ENCODE measurements at places on chromosomes 16 and 17.

DNA sequence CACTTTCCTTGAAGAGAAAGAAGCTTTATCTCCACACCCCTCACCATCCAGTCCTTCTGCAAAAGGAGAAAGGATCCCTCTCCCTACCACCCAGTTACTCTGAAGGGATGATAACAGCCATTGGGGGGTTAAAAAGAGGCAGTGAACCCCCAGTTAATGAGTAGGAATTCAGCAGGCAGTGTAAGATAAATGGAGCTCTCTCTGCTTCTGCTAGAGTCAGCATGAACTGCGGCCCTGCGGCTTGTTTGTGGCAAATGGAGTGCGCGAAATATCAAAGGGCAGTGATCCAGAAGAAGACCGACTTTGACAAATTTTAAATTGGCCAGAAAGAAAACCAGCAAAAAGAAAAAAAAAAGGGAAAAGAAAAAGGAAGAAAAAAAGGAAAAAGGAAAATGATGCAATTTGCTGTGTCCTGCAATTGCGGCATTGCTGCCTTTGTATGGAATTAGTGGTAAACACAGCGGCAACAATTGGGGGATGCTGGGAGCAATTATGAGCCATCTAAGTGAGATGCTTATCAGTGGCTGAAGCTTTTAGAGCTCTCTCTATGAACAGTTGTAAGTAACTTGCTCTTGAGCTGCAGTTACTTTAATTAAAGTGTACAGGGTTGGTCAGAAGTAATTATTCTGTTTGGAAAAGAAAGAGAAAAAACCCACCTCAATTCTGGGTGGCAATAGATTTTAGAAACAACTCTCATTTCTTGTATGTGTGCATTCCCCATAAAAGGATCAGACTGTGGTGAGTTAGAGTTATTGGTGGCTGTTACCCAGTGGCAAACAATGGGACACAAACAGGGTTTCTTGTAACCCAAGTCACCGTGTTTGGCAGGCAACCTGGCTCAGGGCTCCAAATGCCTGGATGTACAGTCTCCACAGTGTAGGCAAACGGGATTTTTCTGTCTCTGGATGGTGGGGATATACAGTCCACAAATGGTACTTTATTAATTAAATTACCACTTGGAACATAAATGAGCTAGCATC, 161.3 kb downstream of the AATF start:
- DNase-seq: no peak

- DNase-seq: no peak
Measured at GRCh38 chr16:88818575-88818874, 6.8 kb upstream of the APRT start.

GRCh38 chr16:51982715-51983680, 563.9 kb downstream of the TOX3 start:
- peak; percentile 72 for DNase-seq

DNA sequence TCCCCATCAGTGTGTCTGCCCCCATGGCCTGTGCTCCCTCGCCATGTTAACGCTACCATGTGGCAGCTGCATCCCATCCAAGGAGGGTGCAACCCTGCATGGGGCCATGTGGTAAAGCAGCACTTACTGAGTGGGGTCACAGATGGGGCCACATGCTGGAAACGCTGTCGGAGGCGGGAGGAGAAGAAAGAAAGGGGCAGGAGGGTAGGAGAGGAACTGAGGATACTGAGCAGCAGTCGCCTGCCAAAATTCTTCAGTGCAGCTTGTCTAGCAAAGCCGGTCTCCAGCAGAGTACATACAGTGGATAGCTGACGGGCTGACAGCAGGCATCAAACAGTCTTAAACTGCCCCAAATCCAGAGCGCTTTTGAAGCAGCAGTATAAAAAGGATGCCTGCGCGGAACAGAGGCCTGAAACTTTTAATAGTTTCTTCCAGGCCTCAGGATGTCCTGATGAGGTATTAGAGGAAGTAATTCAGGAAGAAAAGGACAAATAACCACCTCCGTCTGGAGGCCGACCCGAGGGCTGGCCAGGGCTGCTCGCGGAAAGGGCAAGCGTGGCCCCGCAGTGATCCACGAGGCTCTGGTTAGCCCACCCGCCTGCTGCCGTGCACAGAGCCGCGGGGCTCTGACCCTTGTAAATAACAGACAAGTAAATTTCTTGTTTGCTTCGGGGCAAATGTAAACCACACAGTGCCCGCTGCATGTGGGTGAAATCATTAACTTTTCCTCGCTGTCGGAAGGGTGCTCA, 149.0 kb downstream of the CCDC182 start:
- DNase-seq: no peak

GRCh38 chr17:75524970-75525805, at the start of gene LLGL2:
Gene LLGL2, plus strand, starts transcription at chr17:75525697. Its CDS starts 17,730 bp downstream, at chr17:75543427.
- peak; percentile 31 for DNase-seq

DNA sequence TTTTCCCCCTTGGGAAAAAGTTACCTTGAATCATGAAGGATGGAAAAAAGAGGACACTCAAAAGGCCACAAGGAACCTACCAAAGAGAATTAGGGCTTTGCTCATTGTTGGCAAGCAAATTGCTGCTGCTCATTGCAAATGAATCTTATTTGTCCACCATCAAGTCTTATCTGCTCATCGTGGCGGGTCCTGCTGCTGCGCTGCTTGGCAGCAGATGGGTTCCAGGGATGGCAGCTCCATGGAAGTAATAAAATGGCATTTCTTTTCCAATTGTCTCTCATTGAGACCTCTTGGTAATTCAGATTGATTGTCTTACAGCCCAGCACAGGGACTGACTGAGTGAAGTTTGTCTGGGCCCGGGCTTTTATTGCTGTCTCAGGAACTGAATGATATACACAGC, 118.7 kb downstream of the MRM1 start:
- DNase-seq: no peak

DNA sequence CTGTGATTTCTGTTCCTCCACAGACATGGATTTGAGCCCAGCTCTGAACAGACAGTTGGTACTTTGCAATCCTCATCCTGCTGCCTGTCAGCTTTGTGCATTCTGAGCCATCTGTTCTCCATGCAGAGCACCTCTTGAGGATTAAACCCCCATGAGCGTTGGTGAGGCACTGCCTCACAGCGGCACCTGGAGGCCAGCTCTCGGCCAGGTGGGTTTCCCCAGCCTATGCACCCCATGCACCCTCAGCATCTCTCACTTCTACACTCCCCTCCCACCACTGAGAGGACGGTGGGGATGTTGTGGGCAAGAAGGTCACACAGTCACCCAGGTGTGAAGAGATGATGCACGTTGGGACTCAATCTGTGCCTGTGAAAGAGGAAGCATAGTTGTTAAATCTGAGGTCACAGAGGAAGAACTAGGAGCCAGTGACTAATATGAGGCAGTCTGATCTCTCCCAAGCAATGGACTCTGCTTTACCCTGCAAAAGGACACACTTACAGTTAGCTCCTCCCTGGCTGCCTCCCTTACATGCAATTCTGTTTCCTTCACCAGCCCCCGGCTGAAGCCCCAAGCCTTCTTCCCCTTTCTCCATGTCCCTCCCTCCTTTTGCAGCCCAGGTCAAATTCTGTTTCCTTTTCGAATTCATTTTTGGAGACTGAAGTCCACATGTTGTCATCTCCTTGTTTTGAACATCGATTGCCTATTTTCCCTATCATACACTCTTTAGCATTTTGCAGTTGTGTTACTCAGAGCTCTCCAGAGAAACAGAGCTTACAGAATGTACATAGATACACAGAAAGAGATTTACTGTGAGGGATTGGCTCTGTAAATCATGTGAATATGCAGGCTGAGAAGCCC, 58.5 kb downstream of the HS3ST3B1 start:
- no peak for DNase-seq

DNA sequence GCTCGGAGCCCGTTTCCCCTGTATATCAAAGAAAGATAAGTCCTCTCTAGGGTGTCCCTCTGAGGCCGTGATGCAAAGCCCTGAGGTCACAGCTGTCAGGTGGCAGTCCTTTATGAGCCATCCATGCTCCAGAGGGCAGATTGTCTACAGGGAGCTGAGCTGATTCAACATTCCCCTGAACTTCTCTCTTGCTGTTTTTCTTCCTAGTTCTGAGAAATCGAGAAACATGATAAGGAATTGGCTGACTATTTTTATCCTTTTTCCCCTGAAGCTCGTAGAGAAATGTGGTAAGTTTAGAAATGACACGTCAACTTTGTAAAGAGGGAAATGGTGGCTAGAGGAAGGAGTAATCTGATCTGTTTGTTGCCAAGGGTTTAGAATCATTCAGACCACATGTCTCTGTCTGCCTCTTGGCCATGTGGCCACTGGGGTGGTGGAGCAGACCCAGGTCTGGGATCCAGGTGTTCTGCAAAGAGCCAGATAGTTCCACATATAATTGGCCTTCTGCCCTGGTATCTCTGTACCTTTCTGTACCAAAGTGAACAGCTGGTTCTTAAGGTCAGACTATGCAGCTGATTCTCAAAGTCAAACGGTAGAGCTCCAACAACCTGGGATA, 3.5 kb downstream of the CTNS start:
- DNase-seq: peak; percentile 85

- peak; percentile 19 for DNase-seq
Measured at GRCh38 chr17:56908001-56908542, 5.8 kb downstream of the TRIM25 start.

GRCh38 chr16:67129422-67129821, 19.7 kb downstream of the PHAF1 start:
- no peak for DNase-seq

DNA sequence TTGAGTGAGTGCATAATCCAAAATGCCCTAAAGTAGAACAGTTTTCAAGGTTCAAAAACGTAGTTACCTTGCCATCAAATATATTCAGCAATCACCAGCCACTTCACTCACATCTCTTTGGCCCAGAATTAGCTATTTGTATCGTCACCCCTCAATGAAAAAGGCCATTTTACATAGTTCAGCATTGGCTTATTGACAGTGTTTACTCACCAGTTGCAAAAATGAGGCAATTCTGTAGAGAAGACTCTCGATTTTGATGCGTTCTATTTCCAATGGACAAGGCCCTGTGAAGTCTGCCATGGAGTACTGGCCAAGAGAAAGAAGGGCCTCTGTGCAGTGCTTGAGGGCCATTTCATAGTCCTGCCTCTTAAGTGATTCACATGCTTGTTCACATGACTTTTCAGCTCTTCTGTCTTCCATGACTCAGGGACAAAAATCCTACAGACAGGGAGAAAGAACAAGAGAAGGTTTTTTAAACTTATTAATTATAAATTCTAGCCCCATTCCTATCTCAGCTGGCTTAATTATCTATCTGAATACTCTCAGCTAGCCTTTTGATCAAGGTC, 26.5 kb downstream of the HELZ start:
- DNase-seq: peak; percentile 81

- no peak for DNase-seq
Measured at GRCh38 chr16:50386139-50386538, 17.4 kb upstream of the BRD7 start.

GRCh38 chr16:12432136-12432535, 371.6 kb downstream of the CPPED1 start:
- no peak for DNase-seq

DNA sequence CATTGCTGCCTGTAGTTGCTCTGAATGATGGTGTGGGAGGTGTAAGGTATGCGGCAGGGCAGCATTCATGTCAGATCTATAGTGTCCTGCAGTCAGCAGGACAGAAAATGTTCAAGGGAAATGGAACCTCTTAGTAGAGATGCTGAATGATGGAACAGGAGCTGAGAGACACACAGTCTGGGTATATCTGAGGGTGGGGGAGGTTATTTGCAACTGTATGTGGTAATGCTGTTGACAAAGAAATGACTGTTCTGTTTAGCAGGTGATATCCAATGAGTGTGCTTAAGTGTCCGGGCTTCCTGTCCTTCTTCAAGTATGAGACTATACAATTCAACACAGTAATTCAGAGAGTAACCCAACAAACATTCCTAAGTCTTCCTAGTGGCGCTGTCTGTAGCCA, 46.6 kb downstream of the STH start:
- DNase-seq: peak; percentile 27

DNA sequence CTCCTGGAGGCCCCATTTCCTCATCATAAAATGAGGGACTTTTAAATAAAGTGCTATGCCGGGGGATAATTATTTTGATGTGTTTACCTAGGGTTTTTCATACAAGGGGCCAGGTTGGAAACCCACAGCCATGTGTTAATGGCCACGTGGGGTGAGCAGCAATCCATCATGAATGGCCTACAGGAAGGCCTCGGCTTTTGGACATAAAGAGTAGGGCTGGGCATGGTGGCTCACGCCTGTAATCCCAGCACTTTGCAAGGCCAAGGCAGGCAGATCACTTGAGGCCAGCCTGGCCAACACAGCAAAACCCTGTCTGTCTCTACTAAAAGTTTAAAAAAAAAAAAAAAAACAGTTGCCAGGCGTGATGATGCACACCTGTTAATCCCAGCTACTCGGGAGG, 40.3 kb downstream of the MEAK7 start:
- DNase-seq: no peak

- no peak for DNase-seq
Measured at GRCh38 chr16:50992350-50993032, 158.6 kb downstream of the SALL1 start.

DNA sequence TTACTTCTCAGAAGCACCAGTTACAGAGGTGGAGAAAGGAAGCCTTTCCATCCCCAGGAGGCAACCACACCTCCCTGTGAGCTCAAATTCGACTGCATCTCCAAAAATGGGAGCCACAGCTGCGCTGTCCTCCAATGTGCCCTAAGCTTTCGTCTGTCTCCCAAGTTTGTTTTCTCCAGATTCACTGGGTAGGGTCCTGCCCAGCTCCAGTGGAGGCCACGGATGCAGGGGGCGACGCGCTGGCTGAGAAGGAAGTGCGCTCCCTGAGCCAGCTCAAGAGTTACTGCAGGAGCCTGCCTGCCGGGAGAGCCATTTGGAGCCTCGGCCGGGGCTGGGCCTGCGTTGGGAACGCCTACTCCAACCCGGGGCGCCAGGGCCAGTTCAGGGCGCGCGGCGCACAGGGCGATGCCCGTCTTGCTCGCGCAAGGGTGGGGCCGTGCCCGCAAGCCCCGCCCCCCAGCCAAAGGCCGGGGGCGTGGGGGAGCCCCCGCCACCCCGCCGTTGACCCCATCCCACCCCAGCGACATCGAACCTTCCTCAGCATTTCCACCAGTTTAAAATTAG, 19.5 kb downstream of the SIAH1 start:
- peak; percentile 87 for DNase-seq
